HS-5 (cell line): ENCODE measurements at places on chromosomes 11 and 22.

- no peak for DNase-seq
These were observed 20.8 kb upstream of the JAM3 start for GRCh38 chr11:134048028-134048427.

- DNase-seq = no peak
These were observed 999 bp upstream of the PDE2A start for GRCh38 chr11:72675221-72675620.

DNA sequence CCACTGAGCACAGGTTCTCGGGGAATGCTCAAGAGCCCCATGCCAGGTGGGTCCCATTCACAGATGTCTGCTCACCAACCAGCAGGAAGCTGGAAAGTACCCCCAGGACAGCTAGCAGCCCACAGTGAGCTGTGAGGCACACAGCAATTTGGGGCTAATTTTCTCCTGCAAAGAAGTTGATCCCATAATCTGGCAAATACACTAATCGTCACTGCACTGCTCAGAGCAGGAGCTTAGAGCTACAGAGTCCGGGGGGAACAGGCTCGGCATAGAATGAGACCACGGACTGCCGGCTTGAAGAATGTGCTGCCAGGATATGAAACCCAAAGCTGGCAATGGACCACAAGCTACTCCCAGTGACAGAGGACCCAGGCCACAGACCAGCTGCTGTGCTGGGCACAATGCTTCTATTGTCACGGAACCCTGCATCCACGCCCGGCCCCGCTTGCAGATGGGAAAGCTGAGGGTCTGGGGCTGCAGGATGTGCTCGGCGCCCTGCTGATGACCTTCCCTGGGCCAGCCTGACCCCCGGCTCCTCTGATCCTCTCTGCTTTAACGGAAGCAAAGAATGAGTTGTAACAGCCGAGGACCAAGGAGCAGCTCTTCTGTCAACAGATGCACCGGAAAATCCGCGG, 239.7 kb downstream of the CTTN start:
- no peak for DNase-seq

- no peak for DNase-seq
These were observed 4.3 kb upstream of the TSKU start for GRCh38 chr11:76778874-76779273.

GRCh38 chr11:25537393-25537792, 794.5 kb upstream of the ANO3 start:
- DNase-seq = no peak

GRCh38 chr11:120400564-120401364, 64.6 kb downstream of the ARHGEF12 start:
- peak; percentile 94 for DNase-seq

DNA sequence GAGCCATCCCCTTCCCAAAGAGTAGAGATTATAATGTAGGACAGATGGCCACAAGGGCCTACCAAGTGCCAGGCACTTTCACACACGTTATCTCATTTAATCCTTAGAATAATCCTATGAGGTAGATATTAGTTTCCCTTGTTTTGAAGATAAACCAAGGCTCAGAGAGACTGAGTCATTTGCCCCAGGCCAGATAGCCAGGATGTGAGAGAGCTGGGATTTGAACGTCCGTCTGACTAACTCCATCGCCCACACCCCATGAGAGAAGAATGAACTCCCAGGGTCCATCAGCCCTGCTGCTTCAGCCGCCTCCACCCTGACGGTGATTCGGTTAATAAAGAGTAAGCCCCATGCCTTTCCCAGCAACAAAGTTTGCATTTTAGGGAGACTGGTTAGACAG, 10.7 kb downstream of the PRG3 start:
- no peak for DNase-seq

- DNase-seq = no peak
These were observed 5.8 kb downstream of the SLC22A9 start for GRCh38 chr11:63375434-63375833.

DNA sequence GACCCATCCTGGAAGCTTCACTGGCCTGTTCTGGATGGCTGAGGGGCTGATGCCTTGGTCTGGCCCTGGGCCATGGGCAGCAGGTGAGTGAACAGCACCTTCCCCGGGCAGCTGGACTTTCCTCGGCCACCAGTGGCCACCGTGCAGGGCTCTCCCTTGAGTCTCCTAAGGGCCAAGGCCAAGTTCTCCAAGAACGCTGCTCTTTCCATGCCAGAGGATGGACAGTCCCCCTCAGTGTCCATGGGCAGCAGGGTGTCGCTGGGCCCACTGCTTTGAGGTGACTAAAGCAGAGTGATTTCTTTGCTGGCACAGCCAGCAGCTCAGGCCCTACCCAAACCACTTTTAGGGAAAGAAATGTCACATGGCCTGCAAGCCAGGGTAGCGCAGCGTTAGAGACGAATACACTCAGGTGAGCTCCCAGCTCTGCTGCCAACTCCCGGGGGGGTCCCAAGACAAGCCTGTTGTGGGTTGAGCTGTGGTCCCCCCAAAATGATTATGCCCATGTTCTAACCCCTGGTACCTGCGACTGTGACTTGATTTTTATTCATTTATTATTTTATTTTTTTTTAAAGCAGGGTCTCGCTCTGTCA, 3.3 kb upstream of the CARS1 start:
- DNase-seq = no peak

DNA sequence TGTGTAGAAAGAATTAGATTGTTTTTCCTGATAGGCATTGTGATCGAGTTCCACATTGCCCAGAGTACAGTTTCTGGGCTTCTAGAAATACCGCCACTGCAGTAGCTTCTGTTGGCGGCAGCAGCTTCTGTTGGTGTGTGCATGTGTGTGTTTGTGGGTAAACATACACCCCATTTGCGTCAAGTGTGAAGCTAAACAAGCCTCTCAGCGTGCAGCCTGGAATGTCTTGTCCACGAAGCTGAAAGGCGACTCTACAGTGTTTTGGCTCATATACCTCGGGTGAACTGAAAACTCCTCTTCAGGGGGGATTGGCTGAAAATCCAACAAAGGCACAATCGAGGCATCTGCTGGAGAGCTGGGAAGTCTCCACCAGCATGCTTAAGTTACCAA, 112.0 kb upstream of the E2F8 start:
- no peak for DNase-seq

DNA sequence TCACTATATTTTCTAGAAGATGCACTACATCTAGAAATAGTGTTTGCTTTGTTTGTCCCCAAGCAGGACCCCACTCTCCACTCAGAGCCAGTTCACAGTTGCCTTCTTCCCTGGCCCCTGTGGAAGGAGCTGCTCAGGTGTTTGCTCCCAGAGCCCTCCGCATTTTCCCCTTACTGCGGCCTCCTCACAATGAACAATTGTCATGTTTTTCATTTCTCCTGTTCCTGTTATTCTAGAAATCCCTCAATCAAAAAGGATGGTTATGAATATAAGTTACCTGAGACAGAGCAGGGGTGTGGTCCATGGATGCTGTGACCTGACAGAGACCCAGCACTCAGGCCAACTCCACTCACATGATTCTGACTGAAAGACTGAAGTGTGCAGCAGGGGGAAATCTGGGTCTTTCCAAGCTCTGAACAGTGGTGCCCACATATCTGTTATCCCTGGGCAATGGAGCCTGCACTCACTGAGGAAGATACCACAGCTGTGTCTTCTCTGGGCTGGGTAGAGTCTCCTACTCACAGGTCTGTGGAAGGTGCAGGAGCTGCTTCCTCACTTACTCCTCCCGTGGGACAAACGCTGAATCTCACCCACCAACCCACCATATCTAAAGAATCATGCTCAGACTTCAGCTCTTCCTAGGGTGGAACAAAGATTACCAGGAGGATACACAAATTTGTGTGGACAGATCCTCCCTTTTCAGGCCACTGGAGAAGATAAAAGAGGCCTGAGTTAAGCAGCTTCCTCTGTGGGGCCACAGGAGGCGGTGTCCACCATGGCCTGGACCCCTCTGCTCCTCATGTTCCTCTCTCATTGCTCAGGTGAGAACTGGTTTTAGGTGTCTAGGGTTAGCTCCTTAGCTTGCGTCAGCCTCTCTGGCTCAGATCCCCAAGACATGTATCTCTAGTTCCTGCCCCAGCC, 87.1 kb upstream of the TOP3B start:
- DNase-seq = no peak

DNA sequence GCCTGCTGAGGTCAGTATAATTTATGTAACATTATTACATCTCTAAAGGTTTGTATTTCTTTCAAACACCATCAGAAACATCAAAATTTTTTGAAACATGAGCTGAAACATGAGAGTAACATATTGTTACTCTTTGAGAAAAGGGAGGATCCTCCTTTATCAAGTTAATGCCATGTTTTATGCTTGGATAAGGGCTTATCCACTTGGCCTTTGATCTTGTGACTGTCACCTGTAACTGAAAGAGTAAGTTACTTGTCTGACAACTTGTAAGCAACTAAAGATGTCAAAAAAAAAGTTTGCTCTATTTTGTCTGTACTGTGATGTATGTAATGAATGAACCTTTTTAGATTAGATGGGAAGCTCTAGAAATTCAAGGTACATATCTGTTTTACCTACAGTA, 59.6 kb downstream of the FAR1 start:
- no peak for DNase-seq

DNA sequence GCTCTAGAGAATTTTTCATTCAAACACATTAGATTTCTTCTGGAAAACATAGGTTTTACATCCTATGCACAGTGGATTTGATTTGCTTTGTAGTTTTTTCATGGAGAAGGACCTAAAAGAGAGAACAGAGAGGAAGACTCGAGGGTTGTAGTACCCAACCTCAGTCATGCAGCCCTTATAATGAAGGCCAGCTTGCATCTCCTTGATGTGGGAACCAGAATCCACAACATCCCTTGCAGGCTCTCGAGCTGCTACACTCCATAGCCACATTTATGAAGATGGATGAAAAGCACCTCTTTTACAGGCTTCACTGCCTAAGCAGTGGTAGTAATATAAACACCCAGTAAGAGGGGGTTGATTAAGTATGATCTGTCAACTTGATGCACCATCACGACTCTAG, 9.5 kb upstream of the OR5B12 start:
- no peak for DNase-seq

DNA sequence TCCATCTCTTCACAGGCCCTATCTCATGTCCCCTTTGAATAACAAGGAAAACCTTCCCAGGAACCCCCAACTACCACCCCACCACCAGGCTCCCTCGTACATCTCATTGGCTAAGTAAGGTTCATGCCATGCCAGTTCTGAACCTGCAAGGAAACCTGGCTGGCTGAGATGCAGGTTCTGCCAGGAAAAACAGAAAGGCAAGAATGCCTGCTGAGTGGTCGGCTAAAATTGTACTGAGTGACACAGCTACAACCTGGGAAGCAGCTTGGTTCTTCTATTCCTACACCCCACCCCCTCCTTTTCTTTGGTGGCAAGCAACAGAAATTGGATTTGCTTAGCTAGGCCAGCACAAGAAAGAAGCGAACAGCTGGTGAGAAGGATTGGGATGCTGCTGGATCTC, 36.1 kb upstream of the TSPAN18 start:
- no peak for DNase-seq

GRCh38 chr11:79108851-79109250, 332.0 kb downstream of the TENM4 start:
- DNase-seq = no peak

- no peak for DNase-seq
These were observed 1.4 kb downstream of the ALG12 start for GRCh38 chr22:49916831-49917230.

- no peak for DNase-seq
These were observed 10.9 kb upstream of the YWHAH start for GRCh38 chr22:31933406-31933805.

- DNase-seq = no peak
These were observed 9.2 kb upstream of the STT3A start for GRCh38 chr11:125583496-125583895.

DNA sequence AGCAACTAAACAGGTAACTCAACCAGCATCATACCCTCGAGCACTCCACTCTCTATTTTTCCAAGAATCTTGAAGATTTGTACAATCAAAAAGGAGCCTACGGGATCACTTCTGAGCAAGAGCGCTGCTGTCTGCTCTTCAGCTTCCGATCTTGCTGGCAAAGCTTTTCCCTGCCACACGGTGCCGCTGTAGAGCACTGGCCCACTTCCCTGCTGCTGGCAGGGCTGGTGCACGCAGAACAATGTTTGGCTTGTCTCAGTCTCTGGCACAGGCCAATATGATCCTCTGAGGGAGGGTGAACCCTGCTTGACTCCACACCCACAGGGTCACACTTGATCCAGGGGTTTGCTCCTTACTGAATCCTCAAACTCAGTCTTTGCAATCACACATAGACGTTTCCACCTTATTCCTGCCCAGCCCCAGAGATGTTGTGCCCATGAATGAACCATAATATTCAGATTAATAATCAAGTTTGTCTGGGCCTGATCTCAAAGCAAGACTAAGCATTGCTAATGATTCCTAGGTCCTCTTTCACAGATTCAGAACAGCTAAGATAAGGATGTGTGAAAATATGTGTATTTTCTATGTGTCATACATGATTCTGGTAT, 536.6 kb downstream of the SOX6 start:
- DNase-seq = no peak

- DNase-seq = no peak
These were observed 120.7 kb downstream of the PLEKHA7 start for GRCh38 chr11:16893456-16894066.

- DNase-seq = no peak
These were observed 2.5 kb downstream of the PKP3 start for GRCh38 chr11:396511-396947.

GRCh38 chr11:116193321-116194131, 579.3 kb downstream of the BUD13 start:
- no peak for DNase-seq

- DNase-seq = no peak
These were observed 14.2 kb downstream of the IFT27 start for GRCh38 chr22:36761553-36762240.

DNA sequence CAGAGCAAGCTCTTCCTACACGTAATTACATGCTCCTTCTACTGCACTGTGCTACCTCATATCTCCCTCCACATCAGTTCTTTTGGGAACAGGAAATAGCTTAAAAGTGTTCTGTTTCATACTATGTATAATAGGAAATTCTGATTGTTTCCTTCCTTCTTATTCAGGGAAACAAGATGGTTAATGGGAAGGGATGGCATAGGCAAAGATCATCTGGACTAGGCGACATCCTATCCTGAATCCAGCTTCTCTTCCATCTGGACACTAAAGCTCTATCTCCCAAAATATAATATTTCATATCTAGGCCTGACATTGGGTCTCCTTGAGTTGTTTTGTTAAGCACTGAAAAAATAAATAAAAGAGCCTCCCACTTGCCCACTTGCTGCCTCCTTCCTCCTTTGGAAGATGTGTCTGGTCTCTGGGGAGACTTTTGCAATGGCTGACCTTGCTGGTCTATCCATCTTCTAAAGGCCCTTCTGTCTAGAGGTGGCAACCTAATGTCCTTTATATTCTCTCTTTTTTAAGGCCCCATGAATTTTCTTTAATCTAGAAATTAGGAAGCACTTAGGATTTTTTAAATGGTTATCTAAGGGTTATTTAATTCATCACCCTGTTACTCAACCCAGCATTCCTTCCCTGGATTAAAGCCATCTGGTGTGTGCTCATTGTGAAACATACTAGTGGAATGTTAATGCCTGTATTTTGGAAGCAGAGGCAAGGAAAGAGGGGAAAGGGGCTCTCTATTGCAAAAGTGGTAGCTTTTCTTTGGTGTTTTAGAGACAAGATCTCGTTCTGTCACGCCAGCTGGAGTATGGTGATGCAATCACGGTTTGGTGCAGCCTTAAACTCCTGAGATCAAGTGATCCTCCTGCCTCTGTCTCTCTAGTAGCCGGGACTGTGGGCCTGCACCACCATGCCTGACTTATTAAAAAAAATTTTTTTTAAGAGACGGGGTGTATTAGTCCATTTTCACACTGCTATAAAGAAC, 20.6 kb downstream of the CLMP start:
- DNase-seq = peak; percentile 97
